Fibroblast of skin of abdomen (primary cell): ENCODE measurements at places on chromosomes 1 and 21.
A peak's percentile ranks its signal among the peaks of the same experiment; 100 is the strongest.

GRCh38 chr1:198259333-198260074, 102.7 kb downstream of the NEK7 start:
- DNase-seq = peak; percentile 60

GRCh38 chr1:17810668-17811067, 55.5 kb downstream of the ACTL8 start:
- no peak for DNase-seq

GRCh38 chr1:24048205-24048869, 63.6 kb downstream of the MYOM3 start:
- DNase-seq = no peak

- no peak for DNase-seq
Measured at GRCh38 chr1:235022981-235023710, 105.5 kb downstream of the TOMM20 start.

GRCh38 chr1:167651161-167651693, 21.2 kb downstream of the RCSD1 start:
- DNase-seq = no peak

GRCh38 chr1:193681422-193681821, 495.0 kb upstream of the B3GALT2 start:
- DNase-seq = no peak

- DNase-seq = no peak
Measured at GRCh38 chr1:17819129-17819802, 64.1 kb downstream of the ACTL8 start.

DNA sequence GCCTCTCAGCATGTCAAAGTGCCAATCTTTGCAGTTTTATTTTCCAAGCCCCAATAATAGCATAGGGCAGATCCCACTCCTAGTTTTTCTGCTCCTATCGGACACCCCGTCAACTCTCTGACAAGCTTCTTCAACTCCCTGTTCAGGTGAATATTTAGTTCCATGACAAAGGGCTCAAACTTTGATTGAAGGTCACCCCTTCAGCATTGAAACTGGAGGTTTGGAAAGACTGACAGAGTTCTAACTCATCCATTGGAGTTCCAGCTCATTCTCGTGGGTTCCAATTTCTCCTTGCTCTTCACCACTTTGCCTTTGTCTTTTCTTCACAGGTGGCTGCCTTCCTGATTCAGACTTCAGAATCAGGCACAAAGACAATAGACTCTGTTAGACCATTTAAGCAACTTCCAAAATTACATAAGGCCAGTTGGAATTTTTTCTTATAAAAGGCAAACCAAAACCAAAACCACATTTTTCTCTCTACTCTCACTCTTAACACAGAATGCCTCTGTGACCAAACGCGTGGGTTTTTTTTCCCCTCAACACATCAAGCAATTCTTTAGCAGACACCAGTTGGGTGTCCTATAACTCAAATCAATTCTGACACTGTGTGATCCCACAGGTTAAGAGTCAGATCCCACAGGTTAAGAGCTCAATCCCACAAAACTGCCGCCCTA, 169.3 kb upstream of the USP25 start:
- peak; percentile 4 for DNase-seq

DNA sequence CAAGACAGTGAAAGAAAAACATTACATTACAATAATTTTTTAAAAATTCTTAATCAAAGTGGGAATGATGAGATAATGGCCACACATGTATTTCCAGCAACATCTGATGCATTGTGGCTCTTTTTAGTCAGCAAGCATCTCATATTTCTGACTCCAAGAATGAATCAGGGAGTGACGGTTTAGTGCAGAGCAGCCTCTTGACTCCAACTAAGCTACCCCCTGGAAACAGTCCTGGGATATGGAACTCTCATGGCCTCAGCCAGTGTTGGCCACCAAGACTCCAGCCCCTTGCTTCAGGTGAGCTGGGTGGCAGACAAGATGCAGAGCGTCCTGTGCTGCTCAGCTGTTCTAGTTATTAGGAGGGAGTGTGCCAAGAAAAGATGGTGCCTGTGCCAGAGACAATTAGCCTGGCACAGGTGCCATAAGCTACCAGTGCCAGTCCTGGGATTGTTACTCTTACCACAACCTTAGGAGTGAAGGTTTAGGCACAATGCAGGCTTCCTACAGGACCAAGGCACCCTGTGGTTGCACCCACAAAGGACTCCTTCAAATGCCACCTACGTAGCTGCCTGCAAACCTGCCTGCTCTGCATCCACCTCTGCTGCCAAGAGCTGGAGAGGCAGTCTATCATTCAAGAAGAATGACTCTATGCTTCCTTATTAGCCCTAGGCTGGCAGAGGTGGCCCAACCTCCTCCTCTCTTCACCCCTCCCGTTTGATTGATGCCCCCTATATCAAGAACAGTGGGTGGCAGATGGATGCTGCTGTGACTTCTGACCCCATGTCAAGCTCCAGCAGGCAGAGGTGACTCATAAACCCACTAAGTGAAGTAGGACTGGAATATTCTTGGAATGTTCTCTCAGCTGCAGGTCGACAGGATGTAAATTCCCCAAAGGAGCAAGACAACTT, 6.0 kb upstream of the SEC16B start:
- peak; percentile 85 for DNase-seq

DNA sequence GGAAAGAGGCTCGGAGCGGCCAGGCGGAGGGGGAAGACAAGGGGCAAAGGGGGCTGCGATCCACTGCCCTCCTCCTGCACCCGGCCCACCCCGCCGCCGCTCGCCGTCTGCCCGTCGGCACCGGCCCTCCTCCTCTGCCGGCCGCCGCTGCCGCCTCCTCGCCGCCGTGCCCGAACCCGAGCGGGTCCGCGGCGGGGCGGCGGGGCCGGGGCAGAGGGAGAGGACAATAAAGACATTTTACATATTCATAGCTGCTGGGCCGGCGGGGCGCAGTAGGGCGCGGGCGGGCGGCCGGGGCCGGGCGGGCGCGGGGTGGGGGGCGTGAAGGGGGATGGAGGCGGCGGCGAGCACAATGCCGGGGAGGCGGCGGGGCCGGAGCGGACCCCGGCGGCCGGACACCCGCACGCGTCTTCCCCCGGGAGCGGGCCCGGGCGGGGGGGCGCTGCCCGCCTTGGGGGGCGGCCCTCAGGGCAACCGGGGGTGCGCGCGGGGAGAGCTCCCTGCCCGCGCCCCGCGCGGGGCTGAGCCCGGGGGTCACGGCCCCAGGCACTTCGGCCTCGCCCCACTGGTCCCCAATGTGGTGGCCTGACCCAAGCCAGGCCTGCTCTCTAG, 546 bp downstream of the POU2F1 start:
- no peak for DNase-seq

DNA sequence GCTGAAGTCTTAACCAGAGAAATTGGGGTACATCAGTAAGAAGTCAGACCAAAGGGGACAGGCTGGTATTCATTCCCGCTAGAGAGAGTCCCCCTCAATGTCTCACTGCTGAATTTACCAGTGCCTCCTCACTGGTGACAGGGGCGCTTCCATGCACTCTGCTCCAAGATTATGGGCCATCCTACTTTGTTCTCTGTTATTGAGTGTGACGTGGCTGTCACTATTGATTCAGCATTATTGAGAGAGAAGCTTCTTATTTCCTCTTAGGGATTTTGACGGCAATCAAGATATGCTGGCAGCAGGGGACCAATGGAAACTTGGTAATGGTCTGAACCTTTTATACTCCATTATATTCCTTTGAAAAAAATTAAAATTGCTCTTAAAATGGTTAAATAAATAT, 118.6 kb downstream of the SYF2 start:
- no peak for DNase-seq

GRCh38 chr1:111568160-111568647, 51.4 kb upstream of the RAP1A start:
- no peak for DNase-seq

GRCh38 chr1:18960409-18960808, 3.9 kb upstream of the IFFO2 start:
- DNase-seq = no peak

- no peak for DNase-seq
Measured at GRCh38 chr1:84668185-84668584, 22.1 kb downstream of the SSX2IP start.

- DNase-seq = no peak
Measured at GRCh38 chr1:95115708-95116137, 1.4 kb upstream of the TLCD4 start.

DNA sequence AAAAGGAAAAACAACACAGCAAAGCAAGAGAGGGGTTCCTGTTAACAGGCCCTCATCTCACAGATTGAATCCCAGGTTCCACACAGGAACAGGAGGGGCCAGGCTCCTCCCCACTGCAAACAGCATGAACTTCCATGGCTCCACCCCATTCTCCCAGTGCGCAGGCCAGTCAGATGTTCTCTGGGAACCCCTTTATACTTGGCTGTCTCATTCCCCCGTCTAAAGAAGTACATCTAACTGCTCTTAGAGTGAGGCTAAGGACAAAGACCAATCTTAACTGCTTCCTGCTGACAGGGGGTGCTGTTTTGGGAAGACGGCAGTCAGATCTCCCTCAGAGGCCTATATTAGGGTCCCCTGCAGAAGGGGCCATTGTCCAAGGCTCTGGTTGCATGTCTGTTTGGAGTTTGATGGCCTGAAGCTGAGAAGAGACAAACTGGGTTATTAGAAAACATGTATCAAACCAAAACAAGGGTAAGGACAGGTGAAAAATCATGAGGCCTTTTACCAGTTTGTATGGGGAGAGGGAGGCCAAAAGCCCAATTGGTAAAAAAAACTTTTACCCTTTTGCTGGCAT, 10.5 kb upstream of the NASP start:
- DNase-seq = no peak

DNA sequence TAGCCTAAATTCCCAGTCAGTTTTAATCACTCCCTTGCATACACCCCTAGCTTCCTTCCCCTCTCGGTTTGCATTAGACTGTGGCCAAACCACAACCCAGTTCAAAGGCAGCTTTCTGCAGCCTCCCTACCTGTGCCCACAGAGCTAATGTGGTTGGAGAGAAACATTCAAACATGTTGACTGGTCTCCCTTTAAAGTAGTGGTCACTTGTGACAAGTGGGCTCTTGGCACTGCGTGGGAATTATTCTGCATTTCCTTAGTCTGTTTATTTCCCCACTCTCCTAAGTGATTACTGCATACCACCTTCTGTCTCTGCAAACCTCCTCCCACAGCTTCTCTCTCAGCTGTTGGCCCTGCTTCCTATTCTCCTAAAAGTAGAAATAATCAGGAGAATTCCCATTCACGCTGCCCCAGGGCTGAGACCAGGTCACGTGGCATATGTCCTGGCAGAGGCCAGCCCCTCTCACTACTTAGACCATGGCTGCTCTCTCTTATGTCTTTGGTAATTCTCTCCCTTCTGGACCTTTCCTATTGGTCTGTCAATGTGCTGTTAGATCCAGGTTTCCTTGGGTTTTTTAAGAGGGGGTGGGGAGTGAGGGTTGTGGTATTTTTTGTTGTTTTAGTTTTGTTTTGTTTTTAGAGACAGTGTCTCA, 38.4 kb upstream of the CD101 start:
- no peak for DNase-seq

GRCh38 chr21:45050797-45051489, 23.4 kb upstream of the ADARB1 start:
- DNase-seq = peak; percentile 51
